T-helper 2 cell treated with Interferon-gamma antibody and Interleukin-4, amounts not matched to agents 100 ng/mL and 5 ng/mL, for 36 hours (primary cell): ENCODE measurements at places on chromosomes 4 and X. TPM values are rescaled to one million over a fixed set of nuclear protein-coding genes. Genes with fewer than 3 reads are reported as not detected.

NPY2R gene
- total RNA-seq, result not detected in 2 replicates

ADH7 gene
- not detected in 2 replicates for total RNA-seq

XAGE1A gene
- total RNA-seq, result not detected in 2 replicates

RTL3 gene
- 0.07 TPM in 1 of 2 replicates, not detected in the other for total RNA-seq

ANXA10 gene
- total RNA-seq, result not detected in 2 replicates

PABPC1L2B gene
- not detected in 2 replicates for total RNA-seq

DAPP1 gene
- 30.0 and 32.0 TPM in 2 replicates for total RNA-seq

F11 gene
- not detected in 2 replicates for total RNA-seq

SLIT2 gene
- not detected in 2 replicates for total RNA-seq

NEIL3 gene
- 38.0 and 38.9 TPM in 2 replicates for total RNA-seq

MTNR1A gene
- total RNA-seq, result not detected in 2 replicates

HELT gene
- not detected in 2 replicates for total RNA-seq

ADGRL3 gene
- total RNA-seq, result not detected in 2 replicates

DCLK2 gene
- 0.16 and 0.27 TPM in 2 replicates for total RNA-seq

COL4A5 gene
- not detected in 2 replicates for total RNA-seq
